ENCODE measurements at places on chromosomes 11 and 22. TPM values are rescaled to one million over a fixed set of nuclear protein-coding genes. Genes with fewer than 3 reads are reported as not detected.

DNA sequence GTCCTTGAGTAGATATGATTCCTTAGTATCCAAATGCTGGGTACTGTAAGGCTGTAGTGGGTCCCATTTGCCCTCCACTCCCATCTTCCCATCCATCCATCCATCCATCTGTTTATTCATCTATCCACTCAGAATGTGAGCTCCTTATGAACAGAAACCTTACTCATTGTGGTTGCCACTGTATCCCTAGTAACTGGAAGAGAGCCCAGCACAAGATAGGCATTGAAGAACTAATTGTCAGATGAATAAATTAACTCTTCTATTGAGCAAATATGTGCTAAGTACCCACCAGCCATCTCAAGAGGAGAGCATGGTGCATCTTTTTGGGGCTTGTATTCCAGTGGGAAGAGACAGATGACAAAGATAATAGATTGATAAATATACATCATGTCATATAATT is 86.4 kb upstream of the SEZ6L start:
- no peak for DNase-seq

DNA sequence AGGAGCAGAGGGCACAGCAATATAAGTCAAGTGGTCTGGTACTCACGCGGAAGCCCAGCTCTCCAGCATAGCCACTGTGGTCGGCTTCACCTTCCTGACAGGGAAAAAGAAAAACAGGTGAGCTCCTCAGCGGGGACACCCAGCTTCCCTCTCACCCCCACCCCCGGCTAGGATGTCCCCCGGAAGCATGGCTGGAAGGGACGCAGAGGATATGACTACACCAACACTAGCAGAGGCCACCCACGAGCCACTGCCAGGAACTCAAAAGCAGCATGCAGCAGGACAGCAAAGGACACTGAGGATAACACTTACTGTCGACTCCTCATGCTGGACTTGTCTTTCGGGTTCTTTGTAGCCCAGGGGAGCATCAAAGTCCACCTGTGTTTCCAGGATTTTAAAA is 9.0 kb upstream of the C22orf39 start:
- no peak for DNase-seq

DNA sequence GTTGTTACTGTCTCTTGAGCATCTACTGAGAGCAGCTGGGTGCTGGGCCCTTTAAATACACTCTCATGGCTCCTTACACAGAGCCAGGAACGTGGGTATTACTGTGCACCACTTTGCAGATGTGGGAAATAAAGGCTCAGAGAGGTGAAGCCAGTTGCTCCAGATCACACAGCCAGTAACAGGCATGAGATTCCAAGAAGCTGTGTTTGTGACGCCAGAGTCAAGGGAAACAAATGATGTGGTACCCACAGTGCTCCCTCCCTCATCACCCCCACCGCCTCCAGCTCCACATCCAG is 1.4 kb upstream of the PRDM11 start:
- no peak for DNase-seq

DNA sequence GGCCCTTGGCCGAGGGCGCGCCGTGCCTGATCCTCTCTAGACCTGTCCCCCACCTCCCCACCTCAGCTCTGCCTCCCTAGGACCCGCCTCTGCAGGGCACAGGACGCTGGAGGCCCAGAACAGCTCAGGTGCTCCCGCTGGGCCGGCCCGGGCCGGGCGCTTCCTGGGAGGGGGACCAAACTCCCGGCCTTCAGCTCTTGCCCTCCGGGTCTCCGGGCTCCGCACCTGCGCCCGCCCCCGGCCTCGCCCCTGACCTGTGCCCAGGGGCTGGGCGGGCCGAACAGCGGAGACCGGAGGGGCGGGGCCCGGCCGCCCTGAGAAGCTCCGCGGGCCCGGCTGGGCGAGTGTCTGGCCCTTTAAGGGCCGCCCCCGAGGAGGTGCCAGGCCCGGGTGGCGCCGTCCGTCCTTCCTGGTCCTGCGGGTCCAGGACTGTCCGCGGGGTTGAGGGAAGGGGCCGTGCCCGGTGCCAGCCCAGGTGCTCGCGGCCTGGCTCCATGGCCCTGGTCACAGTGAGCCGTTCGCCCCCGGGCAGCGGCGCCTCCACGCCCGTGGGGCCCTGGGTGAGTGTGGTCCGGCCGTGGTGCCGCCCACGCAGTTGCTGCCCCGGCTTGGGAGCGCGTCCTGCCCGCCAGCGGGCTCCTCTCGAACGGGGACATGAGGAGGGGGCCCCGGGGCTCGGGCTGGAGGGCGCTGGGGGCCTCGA is at the start of gene SSH3:
Gene SSH3, plus strand, starts transcription at position 399 of the 703 bp plus-strand sequence. Its CDS starts 96 bp downstream, at position 495.
- DNase-seq, result peak; percentile 76

GRCh38 chr11:10640308-10640707 is 53.2 kb downstream of the IRAG1 start:
- no peak for DNase-seq

DNA sequence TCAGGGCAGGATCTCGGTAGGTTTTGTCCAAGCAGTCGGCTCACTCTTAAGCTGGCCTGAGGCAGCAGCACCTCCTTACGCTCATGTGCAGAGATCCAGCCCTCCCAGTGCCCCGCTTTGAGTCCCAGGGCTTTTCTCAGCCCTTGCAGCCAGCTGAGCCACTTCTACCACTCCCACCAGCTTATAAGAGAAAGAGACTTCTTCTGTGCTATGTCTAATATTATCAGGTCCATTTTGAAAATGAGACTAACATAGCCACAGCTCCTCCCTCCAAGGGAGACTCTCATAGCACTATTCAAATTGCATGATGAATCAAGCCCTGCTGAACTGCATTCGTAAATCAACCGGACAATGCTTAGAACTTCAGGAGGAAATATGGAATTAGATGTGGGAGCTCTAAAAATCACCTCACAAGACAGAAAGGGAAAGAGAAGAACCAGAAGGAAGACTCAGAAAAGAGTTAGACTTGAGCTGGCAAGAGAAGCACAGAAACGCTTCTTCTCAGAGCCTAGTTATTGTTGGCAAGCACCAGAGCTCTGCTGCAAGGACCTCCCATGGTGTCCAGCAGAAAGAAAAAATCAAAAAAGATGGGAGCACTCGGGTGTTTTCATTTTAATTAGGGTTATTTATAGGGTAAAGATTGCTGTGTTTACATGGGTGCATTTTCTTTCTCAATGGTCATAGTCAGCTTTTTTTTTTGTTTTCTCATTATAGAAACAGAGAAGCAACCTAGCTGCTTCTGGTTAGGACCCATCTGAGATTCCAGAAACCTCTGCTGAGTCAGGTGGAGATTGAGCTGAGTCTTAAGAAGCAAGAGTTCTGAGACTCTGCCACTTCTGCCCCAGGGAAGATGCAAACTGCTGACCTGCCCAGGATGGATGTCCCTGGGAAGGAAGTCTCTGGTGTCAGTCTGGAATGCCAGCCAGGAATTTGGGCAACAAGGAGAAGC is 181.4 kb downstream of the ETS1 start:
- no peak for DNase-seq

- no peak for DNase-seq
These were observed 61.7 kb downstream of the FBXO7 start for GRCh38 chr22:32536352-32536751.

DNA sequence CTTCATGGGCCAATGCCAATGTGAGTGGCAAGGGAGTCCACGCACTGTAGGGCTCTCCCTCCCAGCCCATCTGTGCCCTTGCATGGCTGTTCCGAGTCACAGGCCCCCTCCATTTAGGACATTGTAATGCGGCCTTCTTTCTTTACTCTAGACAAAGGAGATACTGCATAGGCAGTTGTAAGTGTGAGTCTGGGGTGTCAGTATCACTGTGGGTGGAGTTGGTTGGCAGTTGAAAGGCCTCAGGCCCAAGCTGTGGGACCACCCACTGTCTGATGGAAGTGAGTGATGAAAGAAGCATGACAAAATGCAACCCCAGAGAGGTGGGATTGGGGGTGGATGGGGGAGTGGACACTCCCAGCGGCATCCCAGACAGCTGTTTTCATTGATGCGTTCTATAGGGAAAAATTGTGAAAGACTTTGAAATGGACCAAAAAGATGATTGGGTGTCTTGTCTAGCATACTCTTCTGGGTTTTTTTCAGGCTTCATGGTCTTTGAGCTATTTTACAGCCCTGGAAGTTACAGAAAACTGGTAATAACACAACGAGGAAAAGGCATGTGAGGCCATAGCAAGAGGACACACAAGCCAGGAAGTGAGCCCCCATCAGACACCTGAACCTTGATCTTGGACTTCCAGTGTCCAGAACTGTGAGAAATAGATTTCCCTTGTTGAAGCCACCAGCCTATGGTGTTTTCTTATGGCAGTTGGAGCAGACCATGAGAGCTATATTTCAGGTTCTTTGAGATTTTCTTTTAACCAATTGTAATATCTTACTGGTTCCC is 114.6 kb downstream of the NECTIN1 start:
- no peak for DNase-seq

DNA sequence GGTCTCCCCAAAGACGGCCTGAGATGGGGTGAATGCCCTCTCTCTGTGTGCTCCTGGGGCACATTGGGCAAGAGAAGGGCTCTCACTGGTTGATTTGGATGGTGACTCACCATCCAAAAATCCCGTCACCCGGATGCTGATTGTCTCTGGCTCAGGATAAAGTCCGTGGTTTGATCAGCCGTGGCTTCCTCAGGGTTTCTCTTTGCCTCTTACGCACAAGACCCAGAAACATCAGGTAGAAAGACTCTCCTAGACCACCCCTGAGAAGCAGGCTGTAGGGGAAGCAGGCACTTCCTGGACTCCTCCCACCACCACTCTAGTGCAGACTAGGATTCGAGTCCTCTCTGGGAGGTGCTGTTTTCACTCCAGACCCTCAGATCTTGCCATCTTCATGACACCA is 176.1 kb upstream of the NCAM1 start:
- DNase-seq, result no peak

DNA sequence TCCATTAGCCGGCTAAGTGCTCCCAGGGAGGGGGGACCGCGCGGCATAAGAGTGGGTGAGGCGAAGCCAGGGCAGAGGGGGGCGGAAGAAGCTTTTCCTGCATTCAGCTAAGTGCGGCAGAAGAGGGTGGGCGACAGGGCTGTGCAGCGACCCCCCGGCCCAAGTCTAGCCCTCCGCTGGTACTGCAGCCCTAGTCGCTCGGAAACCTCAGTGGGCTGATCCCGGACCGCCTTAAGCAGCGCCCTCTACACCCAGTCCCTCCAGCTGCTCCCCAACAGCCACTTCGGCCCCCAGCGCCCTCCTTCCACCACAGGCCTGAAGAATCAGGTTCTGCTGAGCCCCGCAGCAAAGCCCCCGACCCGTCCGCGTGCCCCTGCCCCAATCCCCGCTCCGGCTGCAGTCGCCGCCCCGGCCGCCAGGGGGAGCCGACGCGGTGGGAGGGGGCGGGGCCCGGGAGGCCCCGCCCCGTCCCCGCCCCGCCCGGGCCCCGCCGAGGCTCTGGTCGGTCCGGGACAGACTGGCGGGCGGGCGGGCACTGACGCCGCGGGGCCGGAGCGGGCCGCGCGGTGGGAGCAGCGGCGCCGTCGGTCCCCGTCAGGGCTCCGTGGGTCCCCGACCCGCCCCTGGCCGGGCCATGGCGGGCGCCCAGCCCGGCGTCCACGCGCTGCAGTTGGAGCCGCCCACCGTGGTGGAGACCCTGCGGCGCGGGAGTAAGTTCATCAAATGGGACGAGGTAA is at the start of gene PLCB3:
Gene PLCB3, plus strand, starts transcription at position 515 of the 737 bp plus-strand sequence. Its CDS starts 120 bp downstream, at position 635.
- DNase-seq, result peak; percentile 83

- DNase-seq, result no peak
These were observed 175.0 kb upstream of the BDNF start for GRCh38 chr11:27874998-27875830.

DNA sequence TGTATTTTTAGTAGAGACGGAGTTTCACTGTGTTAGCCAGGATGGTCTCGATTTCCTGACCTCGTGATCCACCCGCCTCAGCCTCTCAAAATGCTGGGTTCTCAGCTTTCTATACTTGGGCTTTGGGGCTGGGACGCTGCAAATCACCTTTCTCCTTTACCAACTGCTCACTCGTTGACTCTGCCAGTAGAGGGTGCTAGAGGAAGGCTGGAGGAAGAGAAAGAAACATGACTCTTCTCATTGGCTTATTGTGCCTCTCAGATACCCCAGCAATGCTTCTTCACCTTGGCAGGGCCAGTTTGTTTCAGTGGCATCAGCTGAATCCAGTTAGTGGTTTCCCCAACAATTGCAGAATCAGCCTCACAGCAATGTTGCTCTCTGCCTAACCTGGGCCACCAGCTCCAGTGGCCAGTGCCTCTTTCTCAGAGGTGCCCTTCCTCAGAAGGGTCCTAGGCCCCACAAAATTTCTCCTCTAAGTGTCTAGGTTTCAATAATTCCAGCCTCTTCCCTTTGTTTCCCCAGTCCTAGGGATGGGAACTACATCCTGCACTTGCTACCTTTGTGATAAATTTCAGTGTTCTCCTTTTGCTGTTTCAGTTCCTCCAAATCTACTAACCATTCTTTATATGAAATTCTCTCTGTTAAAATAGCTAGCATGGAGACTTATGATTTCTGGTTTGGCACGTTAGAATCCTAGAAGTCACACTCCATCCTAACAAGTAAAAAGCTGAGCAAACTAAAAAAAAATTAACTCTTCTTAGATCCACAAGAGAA is 71.5 kb upstream of the VSTM5 start:
- DNase-seq, result no peak

DNA sequence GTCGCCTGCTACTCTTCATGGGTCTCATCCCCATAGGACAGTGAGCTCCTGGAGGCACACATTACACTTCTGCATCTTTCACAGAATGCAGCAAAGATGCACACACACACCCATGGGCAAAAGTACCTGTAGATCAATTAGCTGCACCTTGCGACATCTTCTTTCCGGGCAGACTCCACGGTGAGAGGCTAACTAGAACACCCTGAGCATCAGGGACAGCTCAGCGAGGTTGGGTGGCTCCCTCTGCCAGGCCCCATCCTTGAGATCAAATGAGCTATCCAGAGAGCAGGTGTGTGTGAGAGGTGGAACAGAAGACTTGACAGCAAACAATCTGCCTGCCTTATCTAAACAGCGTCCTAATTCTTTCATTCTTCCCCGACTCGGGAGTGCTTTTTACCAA is 96.1 kb upstream of the BID start:
- DNase-seq, result no peak

DNA sequence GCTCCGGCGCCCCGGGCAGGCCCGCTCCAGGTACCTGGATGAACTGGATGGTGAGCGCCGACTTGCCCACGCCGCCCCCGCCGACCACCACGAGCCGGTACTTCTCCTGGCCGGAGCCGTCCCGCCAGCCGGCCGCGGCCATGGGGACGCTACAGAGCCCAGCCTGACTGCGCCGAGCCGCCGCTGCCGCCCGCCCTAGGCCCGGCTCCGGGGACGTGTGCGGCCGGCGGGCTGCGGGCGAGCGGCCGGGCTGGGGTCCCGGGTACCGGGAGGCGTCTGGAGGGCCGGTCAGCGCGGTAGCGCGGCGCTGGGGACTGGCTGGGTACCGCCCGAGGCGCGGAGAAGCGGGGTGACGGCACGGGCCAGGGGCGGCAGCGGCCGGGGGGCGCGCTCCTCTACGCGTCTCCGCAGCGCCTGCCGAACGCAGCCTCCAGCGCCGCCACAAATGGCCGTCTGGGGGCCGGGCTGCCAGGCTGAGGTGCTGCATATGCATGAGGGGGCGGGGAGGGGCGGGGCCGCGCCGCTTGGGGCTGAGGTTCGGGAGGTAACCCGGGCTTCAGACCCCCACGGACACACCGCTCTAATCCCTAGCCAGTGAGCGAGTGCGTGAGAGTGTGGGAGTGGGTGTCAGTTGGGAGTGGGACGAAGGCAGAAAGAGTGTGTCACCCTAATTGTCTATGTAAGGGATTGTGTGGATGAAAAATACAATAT is at the start of gene RRAS2:
Gene RRAS2, minus strand, starts transcription at position 455 of the 711 bp plus-strand sequence. Its CDS starts 313 bp downstream, at position 142.
- peak; percentile 85 for DNase-seq

GRCh38 chr11:116108161-116108560 is 603.9 kb upstream of the CADM1 start:
- no peak for DNase-seq

Gene DEPDC5
- 43.6 TPM for total RNA-seq

Gene C11orf65
- 0.57 TPM for total RNA-seq
